ENCODE measurements at places on chromosomes 7 and 10.

DNA sequence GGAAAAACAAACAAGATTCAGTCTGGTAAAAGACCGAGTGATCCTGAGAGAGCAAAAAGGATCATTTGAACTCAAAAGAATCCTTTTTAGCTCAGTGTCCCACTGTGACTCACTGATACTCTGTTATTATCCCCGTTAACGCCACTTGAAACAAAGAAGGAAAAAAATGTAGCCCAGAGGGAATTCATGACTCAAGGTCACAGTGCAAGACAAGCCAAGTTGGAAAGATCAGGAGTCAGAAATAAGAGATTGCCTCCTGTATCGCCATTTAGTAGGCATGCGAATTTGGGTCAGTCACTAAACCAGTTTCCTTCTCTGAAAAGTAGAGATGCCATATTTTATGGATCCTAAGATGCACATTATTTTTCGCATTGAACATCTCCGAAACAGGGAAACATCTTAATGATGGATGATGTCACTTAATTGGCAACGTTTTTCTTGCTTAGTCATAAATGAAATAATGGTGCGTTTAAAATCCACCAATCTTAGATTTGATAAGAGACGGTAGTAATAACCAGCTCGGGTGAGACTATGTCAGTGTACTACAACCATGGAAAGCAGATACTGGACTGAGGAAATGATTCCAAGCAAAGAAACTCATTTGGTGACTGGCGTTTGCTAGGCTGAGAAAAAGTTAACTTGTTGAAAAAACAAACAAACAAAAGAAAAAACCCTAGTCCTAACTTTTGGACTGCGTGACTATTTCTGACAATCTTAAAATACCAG is 502.0 kb upstream of the CELF2 start:
- no peak for DNase-seq

DNA sequence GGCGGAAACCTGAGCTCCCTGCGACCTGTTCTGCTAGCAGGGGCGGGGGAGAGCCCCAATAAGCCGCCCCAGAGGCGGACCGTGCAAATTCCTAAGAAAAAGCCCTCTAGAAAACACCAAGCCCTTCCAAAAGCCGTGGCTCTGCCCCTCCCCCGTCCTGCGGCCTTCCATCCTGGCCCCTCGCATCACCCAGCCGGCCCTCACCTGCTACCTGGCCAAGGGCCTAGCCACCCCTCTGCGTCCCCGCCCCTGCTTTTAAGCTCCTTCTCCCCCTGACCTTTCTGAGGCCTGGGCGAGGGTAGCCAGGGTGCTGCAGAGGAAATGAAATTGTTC is 24.9 kb downstream of the SKIDA1 start:
- DNase-seq: no peak

- DNase-seq: no peak
These were observed 17.1 kb upstream of the CPA1 start for GRCh38 chr7:130363026-130363847.

- DNase-seq: no peak
These were observed 114.1 kb upstream of the MACROH2A2 start for GRCh38 chr10:69938541-69938991.

DNA sequence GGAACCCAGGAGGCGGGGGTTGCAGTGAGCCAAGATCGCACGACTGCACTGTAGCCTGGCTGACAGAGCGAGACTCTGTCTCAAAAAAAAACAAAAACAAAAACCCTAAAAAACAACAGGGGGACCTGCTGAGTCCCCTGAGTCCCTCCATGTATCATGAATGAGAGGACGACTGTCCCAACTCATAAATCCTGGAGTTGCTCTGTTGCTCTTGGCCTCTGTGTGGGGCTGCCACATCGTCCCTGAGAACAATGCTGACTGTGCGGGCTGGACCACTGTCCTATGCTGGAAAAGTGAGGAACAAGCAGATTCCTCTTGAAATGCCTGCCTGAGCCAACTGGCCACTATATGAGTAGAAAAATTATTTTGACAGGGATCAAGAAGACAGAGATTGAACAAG is 122.5 kb downstream of the IDE start:
- DNase-seq: no peak

GRCh38 chr10:26291721-26292480 is 75.3 kb downstream of the GAD2 start:
- no peak for DNase-seq

- no peak for DNase-seq
These were observed 33.4 kb upstream of the LRRC18 start for GRCh38 chr10:48973065-48973464.

DNA sequence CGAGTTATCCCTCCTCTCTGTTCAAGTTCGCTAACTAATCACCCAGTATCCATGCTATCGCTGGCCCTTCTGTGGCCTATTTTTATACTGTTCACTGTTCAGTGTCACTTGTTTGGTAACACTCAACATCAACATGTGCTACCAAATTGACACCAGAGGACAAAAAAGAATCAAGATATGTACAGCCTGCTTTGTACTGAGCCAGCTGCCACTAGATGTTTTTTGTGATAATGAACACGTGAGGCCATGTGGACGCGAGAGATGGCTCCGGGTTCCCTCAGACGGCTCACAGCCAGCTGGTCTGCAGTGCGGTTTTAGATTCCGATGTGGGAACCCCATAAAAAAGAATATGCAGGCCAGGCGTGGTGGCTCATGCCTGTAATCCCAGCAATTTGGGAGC is 21.2 kb downstream of the CAV1 start:
- no peak for DNase-seq

DNA sequence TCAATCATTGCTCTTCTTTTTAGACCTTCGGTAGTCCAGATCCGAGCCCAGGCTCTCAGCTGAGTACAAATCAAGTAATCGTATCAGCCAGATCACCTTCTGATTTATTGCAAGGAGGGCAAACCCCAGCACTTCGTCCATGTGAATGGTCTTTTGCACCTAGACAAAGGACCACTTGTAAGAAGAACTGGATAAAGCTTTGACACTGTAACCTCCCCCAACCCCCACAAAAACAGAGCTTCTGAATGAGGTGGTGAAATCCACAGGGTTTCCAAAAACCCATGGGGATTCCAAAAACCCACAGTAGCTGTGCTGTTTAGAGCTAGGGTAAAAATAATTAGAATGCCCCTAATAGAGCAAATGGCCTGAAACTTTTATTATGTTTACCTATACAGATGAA is 148.8 kb upstream of the ODAD2 start:
- DNase-seq: no peak

DNA sequence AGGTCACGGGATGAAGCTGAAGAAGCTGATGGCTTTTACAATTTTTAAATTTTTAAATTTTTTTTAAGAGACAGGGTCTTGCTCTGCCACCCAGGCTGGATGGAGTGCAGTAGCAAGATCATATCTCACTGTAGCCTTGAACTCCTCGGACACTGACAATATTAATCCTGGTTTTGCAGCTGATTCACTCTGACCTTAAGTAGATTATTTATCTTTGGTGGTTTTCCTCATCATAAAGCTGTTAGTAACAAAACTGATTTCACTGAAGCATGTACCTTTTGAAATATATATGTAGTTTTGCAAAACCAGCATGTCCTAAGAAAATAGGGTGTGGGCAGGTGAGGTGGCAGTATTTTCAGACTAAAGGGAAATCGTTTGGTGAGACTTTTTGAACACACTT is 56.0 kb downstream of the DYNC2I1 start:
- DNase-seq: no peak

GRCh38 chr10:20142311-20142710 is 326.1 kb downstream of the PLXDC2 start:
- DNase-seq: no peak

GRCh38 chr10:12511651-12512050 is 162.3 kb downstream of the CAMK1D start:
- no peak for DNase-seq

DNA sequence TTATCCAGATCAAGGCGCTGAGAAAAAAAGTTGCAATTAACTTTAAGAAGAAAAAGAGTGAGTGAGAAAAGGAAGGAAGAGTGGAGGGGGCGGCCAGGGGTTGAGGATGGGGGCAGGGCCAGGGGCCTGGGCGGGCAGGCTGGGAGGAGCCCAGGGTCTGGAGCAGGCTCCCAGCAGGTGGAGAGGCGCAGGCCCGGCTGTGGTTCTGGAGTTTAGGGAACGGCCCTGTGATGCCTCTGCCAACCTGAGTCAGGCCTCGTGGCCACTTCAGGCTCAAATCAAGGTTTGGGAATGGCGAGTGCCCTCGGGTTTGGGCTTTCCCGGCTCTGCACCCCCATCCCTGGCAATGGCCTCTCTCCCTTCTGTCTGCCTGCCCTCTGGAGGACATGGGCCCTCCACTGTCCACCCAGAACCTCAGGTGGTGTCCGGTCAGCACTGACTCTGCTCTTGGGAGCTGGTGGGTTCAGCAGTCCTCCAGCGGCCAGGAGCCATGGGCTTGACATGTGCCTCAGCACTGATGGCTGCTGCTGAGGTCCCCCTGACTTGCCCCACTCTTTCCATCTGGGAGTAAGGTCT is 41.0 kb upstream of the EMX2 start:
- no peak for DNase-seq

GRCh38 chr10:106396192-106396591 is 768.3 kb downstream of the SORCS1 start:
- no peak for DNase-seq

Data from KBM-7 (cell line).